HCT116 (cell line): ENCODE measurements at places on chromosomes 4 and X.

GRCh38 chr4:13539619-13540445 is 4.5 kb downstream of the NKX3-2 start:
- no peak for DNase-seq

DNA sequence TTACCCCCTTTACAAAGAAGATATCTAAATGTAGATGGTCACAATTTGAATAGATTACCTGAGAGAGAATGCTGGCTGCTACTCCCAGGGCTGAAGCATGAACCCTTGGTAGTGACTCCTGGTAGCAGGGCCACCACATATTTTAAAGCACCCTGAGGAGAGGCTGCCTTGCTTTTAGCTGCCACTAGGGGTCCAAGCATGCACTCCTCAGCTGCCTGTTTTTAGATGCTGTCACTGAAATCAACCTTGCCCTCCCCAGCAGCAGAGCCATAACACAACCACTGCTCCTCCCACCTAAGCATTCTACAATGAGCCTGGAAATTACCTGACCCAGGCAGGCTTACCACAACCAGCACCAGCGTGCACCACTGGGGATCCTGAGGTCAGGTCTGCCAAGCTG is 850.9 kb downstream of the FAM133A start:
- no peak for DNase-seq

DNA sequence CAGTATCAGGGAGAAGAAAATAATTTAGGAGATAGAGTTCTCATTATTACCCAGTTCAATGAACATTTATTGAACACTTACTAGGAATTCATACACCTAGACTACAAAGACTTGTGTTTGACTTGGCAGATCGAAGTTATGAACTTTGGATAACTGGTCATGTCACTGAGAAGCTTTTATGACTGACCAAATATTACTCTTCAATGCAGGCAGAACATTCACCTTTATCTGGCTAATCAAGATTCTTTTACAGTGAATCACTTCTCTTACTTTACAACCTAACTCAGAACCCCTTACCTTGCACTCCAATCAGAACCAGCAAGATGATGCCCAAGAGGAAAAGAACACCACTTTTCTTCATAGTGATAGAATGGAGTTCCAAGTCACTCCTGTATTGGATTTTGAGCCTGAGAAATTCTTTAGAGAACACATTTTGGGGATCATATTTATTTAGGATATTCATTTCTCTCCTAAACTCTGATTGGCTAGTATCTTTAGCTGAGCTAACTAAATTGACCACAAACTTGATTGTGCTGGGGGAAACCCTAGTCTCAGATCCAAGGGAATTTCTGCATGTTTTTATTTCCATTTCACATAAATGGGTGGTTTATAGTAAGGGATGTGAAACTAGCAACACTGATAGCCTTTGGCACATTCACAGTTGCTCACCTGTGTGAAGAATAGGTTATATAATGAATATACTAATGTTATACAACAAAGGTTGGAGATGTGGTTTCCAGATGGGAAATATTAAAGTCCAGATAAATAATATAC is at the start of gene CXCL9:
TSS of gene CXCL9 (minus strand) at position 421 of the 774 bp plus-strand sequence. CDS start at position 361, 60 bp downstream.
- no peak for DNase-seq

- no peak for DNase-seq
Measured at GRCh38 chr4:1715002-1715758, 3.1 kb upstream of the SLBP start.

GRCh38 chrX:55450259-55450658 is 1.7 kb upstream of the MAGEH1 start:
- no peak for DNase-seq

- DNase-seq, result no peak
Measured at GRCh38 chr4:111633663-111634266, 511.5 kb upstream of the FAM241A start.

GRCh38 chr4:70969076-70969475 is 24.4 kb upstream of the DCK start:
- DNase-seq, result no peak

DNA sequence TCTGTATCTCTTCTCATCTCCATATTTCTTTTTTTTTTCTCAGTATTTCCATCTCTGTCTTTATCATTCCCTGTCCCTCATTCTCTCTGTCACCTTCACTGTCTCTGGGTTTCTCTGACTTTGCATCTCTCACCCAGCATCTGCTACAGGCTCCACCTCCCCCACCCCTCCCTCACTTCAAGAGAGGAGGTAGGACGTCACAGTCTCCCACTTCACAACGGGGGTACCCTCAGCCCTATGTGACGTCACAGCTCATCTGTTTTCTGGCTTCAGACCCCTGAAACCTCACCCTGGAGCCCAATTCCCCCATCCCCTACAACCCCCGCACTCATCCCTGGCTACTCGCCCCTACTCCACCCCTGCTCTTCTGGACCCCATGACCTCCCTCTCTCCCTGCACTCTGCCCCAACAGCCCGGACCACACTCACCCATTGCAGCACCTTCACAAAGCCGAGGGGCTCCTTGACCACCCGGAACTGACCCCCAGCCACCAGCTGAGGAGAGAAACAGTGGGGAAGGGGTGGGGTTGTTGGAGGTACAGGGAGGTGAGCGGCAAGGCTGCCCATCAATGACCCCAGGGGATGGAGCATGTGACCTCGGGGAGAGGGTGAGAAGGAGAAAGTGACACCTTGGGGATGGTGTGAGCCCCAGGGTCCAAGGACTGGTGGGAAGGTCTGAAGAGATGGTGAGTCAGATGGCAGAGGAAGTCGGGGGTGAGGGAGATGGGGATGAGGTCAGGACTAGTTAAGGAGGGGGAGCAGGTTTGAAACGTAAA is 1.3 kb downstream of the SYP start:
- no peak for DNase-seq

GRCh38 chr4:93147524-93148212 is 680.9 kb upstream of the ATOH1 start:
- DNase-seq, result no peak
